AG08395 (cell line): ENCODE measurements at places on chromosomes 11 and 22.

- no peak for DNase-seq
These were observed 38.3 kb downstream of the PTPRJ start for GRCh38 chr11:48018528-48019216.

GRCh38 chr11:86141727-86142126, 72.8 kb upstream of the PICALM start:
- no peak for DNase-seq

- peak; percentile 98 for DNase-seq
These were observed 204.9 kb downstream of the CSNK2A3 start for GRCh38 chr11:11148104-11148509.

- DNase-seq: no peak
These were observed 98.2 kb upstream of the DBX1 start for GRCh38 chr11:20258376-20258895.

GRCh38 chr11:68373189-68373814, 60.9 kb downstream of the LRP5 start:
- DNase-seq: peak; percentile 87

DNA sequence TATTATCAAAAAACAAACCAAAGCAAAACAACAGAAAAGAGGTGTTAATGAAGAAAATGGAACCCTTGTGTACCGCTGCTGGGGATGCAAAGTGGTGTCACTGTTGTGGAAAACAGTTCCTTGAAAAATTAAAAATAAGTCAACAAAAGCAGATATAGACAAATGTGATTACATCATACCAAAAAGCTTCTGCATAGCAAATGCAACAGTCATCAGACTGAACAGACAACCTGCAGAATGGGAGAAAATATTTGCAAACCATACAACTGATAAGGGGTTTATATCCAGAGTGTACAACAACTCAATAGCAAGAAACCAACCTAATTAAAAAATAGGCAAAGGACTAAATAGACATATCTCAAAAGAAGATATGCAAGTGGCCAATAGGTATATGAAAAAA, 22.9 kb upstream of the CARS1 start:
- DNase-seq: no peak

DNA sequence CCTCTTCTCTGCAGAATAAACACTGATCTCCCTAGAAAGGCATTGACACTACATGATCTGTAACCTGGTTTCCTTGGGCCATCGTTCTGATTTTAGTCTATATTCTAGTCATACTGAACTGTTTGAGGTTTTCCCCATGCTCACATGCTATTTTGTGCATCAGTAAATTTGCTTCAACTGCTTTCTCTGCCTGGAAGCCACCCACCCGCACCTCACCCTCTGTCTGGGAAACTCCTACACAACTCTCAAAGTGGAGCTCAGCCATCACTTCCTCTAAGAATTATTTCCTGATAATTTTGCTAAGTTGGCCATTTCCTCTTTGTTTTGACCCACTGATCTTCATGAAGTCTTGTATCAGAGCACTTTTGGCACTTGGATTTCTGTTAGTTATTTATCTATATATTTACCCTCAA, 36.1 kb downstream of the MMP20 start:
- no peak for DNase-seq

GRCh38 chr11:121932646-121933185, 183.3 kb downstream of the BLID start:
- DNase-seq: no peak

DNA sequence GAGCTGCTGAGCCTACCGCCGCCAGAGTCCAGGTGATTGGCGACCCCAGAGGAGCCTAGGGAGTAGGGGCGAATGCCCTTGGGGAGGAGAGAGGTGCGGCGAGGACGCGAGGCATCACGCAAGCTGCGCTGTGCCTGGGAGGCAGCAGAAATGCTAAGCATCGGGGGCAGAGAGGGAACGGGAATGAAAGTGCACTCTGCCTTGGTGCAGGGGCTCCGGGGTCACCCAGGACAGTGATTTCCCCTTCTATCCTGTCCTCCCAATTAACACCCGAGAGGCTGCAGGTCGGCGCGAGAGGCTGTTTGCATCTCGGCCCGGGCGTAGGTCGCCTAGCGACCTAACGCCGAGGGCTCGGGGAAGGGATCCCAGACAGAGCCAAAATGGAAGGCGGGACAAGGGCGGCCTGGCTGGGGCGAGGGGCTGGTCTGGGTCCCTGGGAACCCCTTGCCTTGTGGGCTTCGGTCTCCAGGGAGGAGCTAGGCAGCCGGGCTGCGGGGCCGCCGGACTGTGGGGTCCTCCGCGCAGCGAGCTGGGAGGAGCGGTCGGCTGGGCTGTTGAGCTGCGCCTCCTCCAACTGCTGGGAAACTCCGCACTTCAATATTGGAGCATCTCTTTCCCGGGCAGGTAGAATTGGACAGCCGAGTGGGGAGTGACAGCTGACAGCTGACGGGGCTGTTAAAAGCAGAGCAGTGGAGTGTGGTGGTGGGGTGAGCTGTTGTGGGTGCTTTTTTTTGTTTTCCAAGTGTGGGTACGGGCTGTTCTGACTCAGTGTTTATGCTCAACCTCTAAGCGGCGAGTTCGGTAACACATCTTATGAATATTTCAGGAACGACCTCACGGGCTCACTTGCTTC, 657 bp downstream of the ELMOD1 start:
- DNase-seq: peak; percentile 15

GRCh38 chr11:80415580-80415979, 974.8 kb upstream of the TENM4 start:
- no peak for DNase-seq

- DNase-seq: no peak
These were observed 363 bp downstream of the OR8A1 start for GRCh38 chr11:124570160-124570559.

- DNase-seq: no peak
These were observed 10.2 kb downstream of the SMTN start for GRCh38 chr22:31091106-31091975.

DNA sequence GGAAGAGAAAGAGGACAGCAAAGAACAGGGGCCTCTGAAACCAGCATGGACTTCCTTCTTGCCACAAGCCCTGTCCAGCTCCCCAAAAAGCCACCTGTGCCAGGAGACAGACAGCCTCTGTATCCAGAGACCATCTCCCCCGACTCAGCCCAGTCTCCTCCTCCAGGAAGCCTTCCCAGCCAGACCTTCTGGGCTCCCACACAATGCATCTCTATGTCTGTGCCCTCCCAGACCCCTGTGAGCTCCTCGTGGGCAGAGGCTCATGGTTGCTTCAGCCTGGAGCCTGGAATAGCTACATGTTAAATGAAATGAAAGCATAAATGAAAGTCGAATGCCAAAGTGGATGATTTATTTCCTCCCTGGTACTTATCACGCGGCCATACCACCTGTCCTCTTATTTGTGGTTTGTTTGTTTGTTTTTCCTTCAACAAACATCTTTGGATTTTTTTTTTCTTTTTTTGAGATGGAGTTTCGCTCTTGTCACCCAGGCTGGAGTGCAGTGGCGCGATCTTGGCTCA, 7.3 kb upstream of the ARAP1 start:
- no peak for DNase-seq

- no peak for DNase-seq
These were observed 6.6 kb downstream of the CBX6 start for GRCh38 chr22:38865201-38866023.

- DNase-seq: no peak
These were observed 6.6 kb downstream of the CNGA4 start for GRCh38 chr11:6245536-6245935.

DNA sequence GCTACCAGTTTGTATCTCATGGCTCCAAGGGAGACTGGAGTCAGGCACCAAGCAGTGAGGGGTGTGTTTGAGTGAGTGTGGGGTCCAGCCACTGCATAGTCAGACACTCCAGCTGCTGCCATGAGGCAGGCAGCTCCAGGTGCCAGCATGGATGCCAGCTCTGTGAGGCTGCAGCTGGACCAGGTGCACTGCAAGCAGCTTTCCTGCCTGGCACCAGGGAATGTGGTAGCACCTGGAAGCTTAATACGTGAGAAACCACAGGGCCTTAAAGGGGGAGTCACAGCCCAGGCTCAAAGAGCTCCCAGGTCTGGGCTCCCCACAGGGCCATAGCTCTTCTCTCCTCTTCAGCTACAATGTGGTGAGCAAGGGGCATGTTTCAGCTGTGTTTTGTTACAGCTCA, 817.8 kb upstream of the LUZP2 start:
- no peak for DNase-seq

- DNase-seq: peak; percentile 20
These were observed 3.7 kb upstream of the IPO7 start for GRCh38 chr11:9380773-9381172.

GRCh38 chr11:11948242-11948947, 60.0 kb downstream of the DKK3 start:
- no peak for DNase-seq

- peak; percentile 13 for DNase-seq
These were observed 85.8 kb downstream of the EFCAB6 start for GRCh38 chr22:43726322-43726721.

DNA sequence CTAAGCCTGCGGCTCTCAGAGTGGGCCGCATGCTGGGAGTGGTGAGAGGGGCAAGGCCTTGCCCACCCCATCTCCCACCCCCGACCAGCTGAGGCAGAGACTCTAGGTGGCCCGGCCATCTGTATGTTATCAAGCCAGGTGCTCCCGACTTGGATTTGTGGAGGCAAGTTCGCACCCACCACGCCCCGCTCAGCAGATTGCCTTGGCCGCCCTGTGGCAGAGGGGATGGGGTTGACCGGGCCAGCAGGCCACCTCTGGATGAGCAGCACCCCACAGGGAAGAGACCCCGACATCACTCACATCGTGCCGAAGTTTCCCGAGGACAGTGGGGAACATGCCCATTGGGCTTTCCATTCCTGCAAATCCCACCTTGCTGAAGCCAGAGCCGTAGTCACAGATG, 40.8 kb downstream of the DHCR7 start:
- DNase-seq: no peak

DNA sequence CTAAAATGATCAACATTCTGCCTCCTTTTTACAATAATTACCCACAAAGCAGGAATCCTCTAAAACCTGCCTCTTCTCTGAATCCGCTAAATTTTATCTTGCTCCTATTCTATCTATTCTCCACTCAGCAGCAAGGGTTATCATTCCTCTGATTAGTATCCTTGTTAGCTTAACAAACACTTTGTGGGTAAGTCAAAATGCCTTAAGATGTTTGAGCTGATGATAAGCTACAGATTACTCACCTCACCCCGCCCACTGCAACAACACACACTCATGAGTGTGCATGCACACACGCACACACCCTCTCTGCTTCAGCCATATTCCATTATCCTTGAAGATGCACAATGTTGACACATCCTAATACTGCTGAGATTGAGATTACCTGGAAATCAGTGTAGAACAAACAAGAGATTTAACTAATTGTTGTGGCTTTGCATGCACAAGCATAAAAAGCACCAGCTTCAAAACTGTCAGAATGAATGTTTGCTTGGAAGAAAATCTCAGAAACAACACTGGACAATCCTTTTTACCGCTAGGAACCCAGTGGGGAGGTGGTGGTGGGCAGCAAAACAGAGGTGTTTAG, 130.9 kb downstream of the BBOX1 start:
- DNase-seq: no peak

- peak; percentile 93 for DNase-seq
These were observed 7.8 kb downstream of the MYEOV start for GRCh38 chr11:69301455-69302401.
